Activated B cell treated with CpG ODN at 0.5 μM for 24 hours (primary cell): ENCODE measurements at places on chromosomes 16 and 17.

DNA sequence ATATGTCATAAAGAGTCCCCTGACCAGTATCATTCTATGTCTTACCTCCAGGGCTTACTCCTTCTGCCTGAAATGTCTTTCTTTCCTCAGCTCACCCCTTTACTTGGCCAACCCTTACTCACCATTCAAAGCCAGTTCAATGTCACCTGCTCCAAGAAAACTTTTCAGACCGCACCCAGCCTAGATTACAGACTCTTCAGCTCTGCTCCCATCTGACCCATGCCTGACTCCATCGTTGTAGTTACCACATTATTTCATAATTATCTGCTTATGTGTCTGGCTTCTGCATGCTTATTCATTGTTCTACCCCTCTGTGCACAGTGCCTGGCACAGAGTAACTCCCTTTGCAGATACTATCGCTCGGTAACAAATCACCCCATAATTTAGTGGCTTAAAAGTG, 62.5 kb upstream of the TOB1 start:
- no peak for DNase-seq

- no peak for DNase-seq
Measured at GRCh38 chr17:16880121-16880842, 91.6 kb downstream of the TNFRSF13B start.

DNA sequence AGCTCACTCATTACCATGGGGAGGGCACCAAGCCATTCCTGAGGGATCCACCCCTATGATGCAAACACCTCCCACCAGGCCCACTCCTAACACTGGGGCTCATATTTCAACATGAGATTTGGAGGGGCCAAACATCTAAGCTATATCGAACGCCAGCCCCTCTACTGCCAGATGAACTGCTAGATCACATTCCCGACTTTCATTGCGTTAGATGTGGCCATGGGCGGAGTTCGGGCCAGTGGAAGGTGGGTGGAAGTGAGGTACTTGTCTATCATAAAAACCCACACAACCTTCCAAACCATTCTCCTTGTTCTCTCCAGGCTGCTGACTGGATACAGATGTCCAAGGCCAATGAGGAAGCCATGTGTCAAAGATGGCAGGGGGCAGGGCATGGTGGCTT, 27.0 kb upstream of the ANKRD40CL start:
- DNase-seq = no peak

GRCh38 chr16:85908444-85908843, 9.5 kb downstream of the IRF8 start:
- DNase-seq = peak; percentile 20

- DNase-seq = no peak
Measured at GRCh38 chr16:57859331-57859730, 57.0 kb upstream of the KIFC3 start.

- no peak for DNase-seq
Measured at GRCh38 chr17:21417921-21418320, 41.8 kb downstream of the KCNJ12 start.

DNA sequence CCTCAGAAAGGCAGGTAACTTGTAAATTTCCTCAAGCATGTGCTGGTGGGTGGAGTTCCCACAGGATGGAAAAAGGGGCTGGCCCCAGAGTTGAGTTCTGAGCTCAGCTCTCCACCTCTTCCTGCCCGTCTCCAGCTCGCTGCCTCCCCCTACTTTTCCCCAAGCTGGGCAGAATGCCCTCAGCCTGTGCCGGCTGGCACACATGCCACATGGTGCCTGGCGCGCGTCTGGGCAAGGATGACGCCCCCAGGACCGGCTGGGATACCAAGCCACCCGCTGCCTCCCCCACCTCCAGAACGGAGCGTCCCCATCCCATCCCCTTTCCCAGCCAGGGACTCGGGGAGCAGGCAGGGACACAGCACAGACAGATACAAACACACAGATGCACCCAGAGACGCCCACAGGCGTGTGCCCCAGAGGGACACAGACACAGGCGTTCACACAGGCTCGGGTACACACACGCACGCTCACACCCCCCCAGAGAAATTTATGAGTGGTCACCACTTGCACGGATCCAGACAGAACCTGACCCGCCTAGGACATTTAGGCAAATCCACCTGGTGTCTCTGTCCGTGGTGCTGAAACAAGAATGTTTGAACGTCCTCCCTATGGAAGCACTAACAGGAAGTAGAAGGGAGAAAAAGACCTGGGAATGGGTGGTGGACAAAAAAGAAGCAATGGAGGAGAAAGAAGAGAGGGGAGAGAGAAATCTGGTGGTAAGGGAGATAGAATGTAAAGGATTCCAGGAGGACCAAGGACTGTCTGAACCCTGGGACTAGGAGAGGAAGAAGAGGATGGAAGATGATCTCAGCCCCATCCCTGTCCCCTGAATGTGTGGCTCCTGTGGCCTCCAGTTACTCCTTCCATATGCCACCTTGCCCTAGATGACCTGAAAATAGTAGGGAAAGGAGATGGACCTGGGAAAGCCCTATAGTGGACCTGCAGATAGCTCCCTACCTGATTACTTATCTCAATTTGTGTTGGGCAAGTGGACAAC, 15.5 kb downstream of the NEUROD2 start:
- no peak for DNase-seq

DNA sequence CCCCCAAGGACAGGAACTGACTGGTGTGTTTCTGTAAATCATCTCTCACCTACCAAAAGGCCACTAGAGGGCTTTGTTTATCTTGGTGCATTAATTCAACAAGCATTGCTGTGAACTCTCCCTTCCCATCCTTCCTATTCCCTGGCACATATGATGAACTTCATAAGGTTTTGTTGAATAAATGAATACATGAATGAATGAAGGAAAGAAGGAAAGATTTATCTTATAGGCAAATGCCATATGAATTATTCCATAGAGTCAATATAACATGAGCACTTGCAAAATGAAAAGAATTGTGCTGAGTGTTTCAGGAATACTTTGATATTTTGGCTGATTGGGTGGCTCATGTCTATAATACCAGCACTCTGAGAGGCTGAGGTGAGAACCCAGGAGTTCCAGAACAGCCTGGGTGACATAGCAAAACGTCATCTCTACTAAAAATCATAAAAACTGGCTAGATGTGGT, 4.3 kb downstream of the SPDYE4 start:
- DNase-seq = no peak

DNA sequence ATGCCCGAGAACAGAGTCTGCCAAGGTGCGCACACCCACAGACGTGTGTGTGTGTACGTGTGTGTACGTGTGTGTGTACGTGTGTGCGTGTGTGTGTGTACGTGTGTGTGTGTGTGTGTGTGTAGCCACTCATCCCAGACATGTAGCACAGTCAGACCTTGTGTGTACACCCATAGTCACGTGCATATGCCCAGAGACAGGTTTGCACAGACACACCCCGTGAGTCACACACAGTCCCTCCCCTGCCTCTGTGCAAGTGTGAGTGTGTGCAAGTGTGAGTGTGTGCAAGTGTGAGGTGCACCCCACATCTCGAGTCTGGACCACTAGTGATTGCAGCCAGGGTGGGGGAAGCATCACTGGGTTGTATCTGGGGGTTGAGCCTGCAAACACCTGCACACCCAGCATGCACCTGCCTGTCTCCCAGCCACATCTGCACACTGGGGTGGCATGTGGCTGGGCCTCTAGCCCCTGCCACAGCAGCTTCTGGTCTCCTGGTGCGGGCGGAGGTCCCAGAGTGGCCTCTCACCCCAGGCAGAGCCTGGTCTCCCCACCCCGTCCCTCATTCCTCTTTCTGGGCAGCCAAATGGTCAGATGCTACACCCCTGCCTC, 23.6 kb downstream of the BAHCC1 start:
- no peak for DNase-seq
